Epithelial cell of alveolus of lung (primary cell): ENCODE measurements at places on chromosomes 3 and 15. TPM values are rescaled to one million over a fixed set of nuclear protein-coding genes. Genes with fewer than 3 reads are reported as not detected.

Gene GHSR
- not detected in 2 replicates for total RNA-seq

Gene TUSC7
- total RNA-seq, result not detected in 2 replicates

Gene C3orf22
- not detected in 2 replicates for total RNA-seq

Gene NLGN1
- 1.4 and 2.5 TPM in 2 replicates for total RNA-seq

Gene SLC22A13
- total RNA-seq, result 0.26 and 1.6 TPM in 2 replicates

Gene BUB1B
- 10.3 and 18.2 TPM in 2 replicates for total RNA-seq

Gene CTXN2
- not detected in 2 replicates for total RNA-seq

Gene C3orf85
- not detected in 2 replicates for total RNA-seq

Gene FETUB
- not detected in 2 replicates for total RNA-seq

Gene CISH
- total RNA-seq, result 2.7 and 3.3 TPM in 2 replicates

Gene TMEM108
- total RNA-seq, result 1.0 and 1.1 TPM in 2 replicates

Gene ZNF770
- total RNA-seq, result 19.4 and 28.3 TPM in 2 replicates

Gene CCDC54
- not detected in 2 replicates for total RNA-seq

Gene CHRM5
- total RNA-seq, result not detected in 2 replicates

Gene CLDN16
- total RNA-seq, result 0.26 TPM in 1 of 2 replicates, not detected in the other

Gene AHSG
- total RNA-seq, result not detected in 2 replicates

Gene CCR1
- 0.08 TPM in 1 of 2 replicates, not detected in the other for total RNA-seq

Gene CLDN11
- total RNA-seq, result 24.8 and 386 TPM in 2 replicates

Gene CP
- 1.0 and 1.8 TPM in 2 replicates for total RNA-seq

Gene IQCF5
- total RNA-seq, result not detected in 2 replicates

Gene PLA2G4E
- not detected in 2 replicates for total RNA-seq

Gene ARPIN
- 11.6 and 14.1 TPM in 2 replicates for total RNA-seq

Gene RBM5
- total RNA-seq, result 34.4 and 89.8 TPM in 2 replicates

Gene TTC23
- 18.0 and 20.7 TPM in 2 replicates for total RNA-seq

Gene GOLGA8T
- not detected in 2 replicates for total RNA-seq

Gene ALS2CL
- 2.1 and 44.2 TPM in 2 replicates for total RNA-seq

Gene CDHR4
- 0.16 TPM in 1 of 2 replicates, not detected in the other for total RNA-seq

Gene GOLGA8K
- not detected in 2 replicates for total RNA-seq

Gene PTH1R
- total RNA-seq, result 1.4 and 27.5 TPM in 2 replicates

Gene GXYLT2
- 29.0 and 33.0 TPM in 2 replicates for total RNA-seq

Gene CCDC33
- total RNA-seq, result 6.1 TPM in 1 of 2 replicates, not detected in the other

Gene RETNLB
- total RNA-seq, result not detected in 2 replicates

Gene CKMT1A
- total RNA-seq, result not detected in 2 replicates

Gene DNAH1
- total RNA-seq, result 0.39 and 0.96 TPM in 2 replicates

Gene GPR149
- total RNA-seq, result not detected in 2 replicates

Gene CNOT10
- total RNA-seq, result 15.1 and 24.5 TPM in 2 replicates

Gene ALDH1A2
- 2.7 and 12.5 TPM in 2 replicates for total RNA-seq

Gene CCR3
- not detected in 2 replicates for total RNA-seq

Gene PLA2G4D
- not detected in 2 replicates for total RNA-seq

Gene OXTR
- total RNA-seq, result 0.72 and 4.3 TPM in 2 replicates

Gene GOLGA6A
- total RNA-seq, result 6.9 TPM in 1 of 2 replicates, not detected in the other

Gene IGSF11
- total RNA-seq, result not detected in 2 replicates

Gene CLEC3B
- total RNA-seq, result 0.52 and 1.7 TPM in 2 replicates

Gene TRIM42
- not detected in 2 replicates for total RNA-seq

Gene CD200
- total RNA-seq, result 2.2 and 7.4 TPM in 2 replicates

Gene IFT80
- 31.5 and 32.1 TPM in 2 replicates for total RNA-seq

Gene LRRIQ4
- not detected in 2 replicates for total RNA-seq

Gene ATP10A
- 0.24 and 3.0 TPM in 2 replicates for total RNA-seq

Gene SLC6A20
- not detected in 2 replicates for total RNA-seq

Gene RTP3
- not detected in 2 replicates for total RNA-seq

Gene FSTL1
- total RNA-seq, result 376 and 500 TPM in 2 replicates

Gene GNAT1
- total RNA-seq, result not detected in 2 replicates

Gene SPTBN5
- under 0.01 and 0.24 TPM in 2 replicates for total RNA-seq

Gene GMNC
- not detected in 2 replicates for total RNA-seq

Gene CSPG4
- total RNA-seq, result 17.1 and 33.9 TPM in 2 replicates

Gene MESP1
- 0.56 TPM in 1 of 2 replicates, not detected in the other for total RNA-seq

Gene SKOR1
- 0.13 and 1.5 TPM in 2 replicates for total RNA-seq

Gene PPP1R14D
- not detected in 2 replicates for total RNA-seq
